ENCODE measurements at places on chromosomes 2 and 18. TPM values are rescaled to one million over a fixed set of nuclear protein-coding genes. Genes with fewer than 3 reads are reported as not detected.

The TLX2 gene
- total RNA-seq = not detected

The CNRIP1 gene
- 40.7 TPM for total RNA-seq

The AUP1 gene
- 85.4 TPM for total RNA-seq

The DSG1 gene
- total RNA-seq = not detected

The MYO5B gene
- 1.2 TPM for total RNA-seq

The FHOD3 gene
- total RNA-seq = 31.2 TPM

The INHBB gene
- total RNA-seq = 19.3 TPM

The ZAP70 gene
- 7.5 TPM for total RNA-seq

The FSHR gene
- not detected for total RNA-seq

The GKN1 gene
- not detected for total RNA-seq

The MC2R gene
- total RNA-seq = not detected

The AMER3 gene
- not detected for total RNA-seq
